ENCODE measurements at places on chromosomes 7 and 10. TPM values are rescaled to one million over a fixed set of nuclear protein-coding genes. Genes with fewer than 3 reads are reported as not detected.

DNA sequence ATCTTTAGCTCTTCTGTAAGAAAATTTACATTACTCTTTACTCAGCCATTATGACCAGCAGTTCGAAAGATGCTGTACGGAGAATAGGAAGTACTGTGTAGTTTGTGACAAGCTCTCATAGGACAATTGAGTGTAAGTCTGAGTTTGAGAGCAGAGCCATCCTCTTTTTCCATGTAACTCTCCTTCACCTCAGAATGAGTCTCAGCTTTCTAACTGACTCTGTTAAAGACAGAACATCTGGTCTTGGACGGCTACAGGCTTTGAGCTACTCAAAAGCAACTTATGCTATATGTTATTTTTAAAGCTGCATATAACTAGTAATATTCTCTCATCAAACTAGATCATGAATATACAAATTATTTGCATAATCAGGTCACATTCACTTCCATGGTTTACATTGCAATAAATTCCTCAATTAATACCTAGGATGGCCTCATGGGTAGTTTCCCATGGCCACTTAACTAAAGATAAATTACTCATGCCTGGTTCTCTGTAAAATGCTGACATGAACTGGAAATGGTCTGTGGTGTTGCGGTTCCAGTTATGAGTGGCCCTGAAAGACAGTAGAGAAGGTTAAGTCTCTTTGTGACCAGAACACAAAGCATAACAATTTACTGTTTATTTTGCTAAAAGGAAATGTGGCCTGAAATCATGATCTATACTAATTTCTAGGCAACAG is 358.7 kb downstream of the PHF14 start:
- H3K4me1 ChIP-seq, result no peaks in the 10 kb centered on the region
- H3K36me3 ChIP-seq, result no peaks in the 10 kb centered on the region
- H3K4me3 ChIP-seq, result no peak overlapping the region
- H3K27me3 ChIP-seq, result no peaks in the 10 kb centered on the region
- DNase-seq, result no peak

GRCh38 chr7:47521816-47522561 is 59.9 kb downstream of the TNS3 start:
- H3K36me3 ChIP-seq, result peaks cover 28% of the 10 kb centered on the region
- H3K4me1 ChIP-seq, result peaks cover 30% of the 10 kb centered on the region
- H3K27me3 ChIP-seq, result no peaks in the 10 kb centered on the region
- H3K27ac ChIP-seq, result no peak overlapping the region
- no peak overlapping the region for H3K4me3 ChIP-seq
- no peak for DNase-seq

DNA sequence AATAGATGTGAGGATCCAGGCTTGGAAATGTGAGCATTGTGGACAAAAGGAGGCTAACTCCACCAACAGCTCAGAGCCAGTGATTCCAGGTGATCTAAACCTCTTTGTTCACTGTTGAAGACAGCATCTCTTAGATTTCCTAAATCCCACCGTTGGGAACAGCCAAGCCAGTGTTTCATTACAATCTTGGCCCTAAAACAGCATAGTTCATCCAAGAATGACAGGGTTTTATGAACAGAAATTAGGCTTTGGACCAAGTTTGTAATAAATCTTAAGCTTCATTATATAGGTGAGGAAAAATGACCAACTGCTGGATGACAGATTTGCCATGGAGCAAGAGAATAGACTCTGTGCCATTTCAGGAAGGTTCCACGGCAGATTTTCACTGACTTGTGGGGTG is 65.8 kb downstream of the MTURN start:
- H3K4me3 ChIP-seq, result no peak overlapping the region
- H3K27ac ChIP-seq, result no peak overlapping the region
- no peaks in the 10 kb centered on the region for H3K27me3 ChIP-seq
- no peaks in the 10 kb centered on the region for H3K36me3 ChIP-seq
- DNase-seq, result no peak
- no peaks in the 10 kb centered on the region for H3K4me1 ChIP-seq

GRCh38 chr10:88270061-88270808 is 312.9 kb downstream of the RNLS start:
- H3K4me3 ChIP-seq, result no peak overlapping the region
- no peak overlapping the region for H3K27ac ChIP-seq
- peaks cover 27% of the 10 kb centered on the region for H3K4me1 ChIP-seq

DNA sequence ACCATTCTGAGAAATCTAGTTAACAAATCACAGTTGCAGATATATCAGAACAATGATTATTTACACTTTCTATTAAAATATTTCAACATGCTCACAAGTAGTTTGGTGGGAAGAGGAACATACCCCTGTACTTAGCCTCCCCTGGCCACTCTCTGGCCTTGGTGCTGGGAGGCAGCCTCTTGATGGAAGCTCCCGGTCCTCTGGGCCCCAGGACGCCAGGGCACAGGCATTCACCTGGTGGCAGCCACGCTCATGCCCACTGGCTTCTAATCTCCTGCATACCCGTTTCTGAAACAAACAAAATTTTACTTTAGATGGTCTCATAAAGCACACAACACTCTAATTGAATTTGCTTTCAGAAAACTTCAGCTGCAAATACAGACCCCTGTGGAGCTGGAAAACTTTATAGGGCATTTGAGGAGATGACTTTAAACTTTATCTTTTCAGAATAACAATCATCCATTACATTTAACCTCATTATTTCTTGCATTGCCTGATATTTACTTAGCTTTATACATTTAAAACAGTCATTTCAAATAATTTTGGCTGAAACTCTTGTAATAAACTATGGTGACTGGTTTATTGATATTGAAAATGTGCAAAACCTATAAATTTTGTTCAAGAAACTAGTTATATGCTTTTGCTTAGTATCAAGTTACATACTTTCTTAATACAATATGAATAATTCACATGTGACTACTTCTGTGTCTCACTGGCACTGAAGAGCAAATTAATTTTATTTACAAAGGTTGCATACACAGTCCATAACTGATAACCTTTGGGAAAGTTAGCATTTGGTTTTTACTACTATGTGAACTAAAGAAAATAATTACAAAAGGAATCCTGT is 30.8 kb downstream of the C10orf143 start:
- H3K27ac ChIP-seq, result no peak overlapping the region
- no peak overlapping the region for H3K4me3 ChIP-seq
- H3K27me3 ChIP-seq, result no peaks in the 10 kb centered on the region
- H3K36me3 ChIP-seq, result no peaks in the 10 kb centered on the region
- H3K4me1 ChIP-seq, result no peaks in the 10 kb centered on the region

DNA sequence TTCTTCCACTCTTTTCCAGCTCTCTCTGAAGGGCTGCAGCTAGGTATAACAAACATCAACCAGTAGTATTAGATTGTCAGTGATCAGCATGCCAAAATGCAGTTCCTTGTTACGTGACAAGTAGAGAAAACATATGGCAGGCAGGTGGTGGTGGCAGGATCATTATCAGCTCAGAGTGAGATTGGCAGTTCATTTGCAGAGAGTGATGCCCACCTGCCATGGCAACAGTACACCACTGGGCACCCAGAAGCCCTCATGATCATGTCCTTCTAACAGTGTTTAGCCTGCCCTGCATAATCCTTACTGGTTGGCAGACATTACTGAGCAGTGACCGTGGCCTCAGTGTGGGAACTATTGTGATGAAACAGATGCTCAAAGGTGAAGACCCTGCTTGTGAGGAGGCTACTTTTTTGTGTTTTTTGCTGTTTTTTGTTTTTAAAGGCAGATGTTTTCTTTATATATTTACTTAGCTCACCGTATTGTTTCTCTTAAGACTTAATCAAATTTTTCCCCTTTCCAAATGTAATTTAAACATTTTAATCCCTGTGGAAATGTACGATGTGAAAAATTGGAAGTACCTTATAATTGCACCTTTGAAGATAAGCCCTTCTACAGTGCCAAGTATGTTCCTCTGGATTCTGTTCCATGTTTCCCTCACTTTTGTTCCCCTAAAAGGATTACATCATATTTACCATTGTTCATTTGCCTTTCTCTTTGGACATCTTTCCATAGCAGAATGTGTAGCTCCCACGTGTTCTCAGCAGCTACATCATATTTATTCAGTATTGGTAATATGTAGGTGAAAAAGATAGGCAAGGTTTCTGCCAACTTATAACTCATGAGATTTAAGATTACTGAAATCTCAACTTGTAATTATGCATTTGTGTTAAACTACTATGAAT is 179.6 kb downstream of the SND1 start:
- no peak overlapping the region for H3K27ac ChIP-seq
- H3K36me3 ChIP-seq, result no peaks in the 10 kb centered on the region
- no peaks in the 10 kb centered on the region for H3K4me1 ChIP-seq

DNA sequence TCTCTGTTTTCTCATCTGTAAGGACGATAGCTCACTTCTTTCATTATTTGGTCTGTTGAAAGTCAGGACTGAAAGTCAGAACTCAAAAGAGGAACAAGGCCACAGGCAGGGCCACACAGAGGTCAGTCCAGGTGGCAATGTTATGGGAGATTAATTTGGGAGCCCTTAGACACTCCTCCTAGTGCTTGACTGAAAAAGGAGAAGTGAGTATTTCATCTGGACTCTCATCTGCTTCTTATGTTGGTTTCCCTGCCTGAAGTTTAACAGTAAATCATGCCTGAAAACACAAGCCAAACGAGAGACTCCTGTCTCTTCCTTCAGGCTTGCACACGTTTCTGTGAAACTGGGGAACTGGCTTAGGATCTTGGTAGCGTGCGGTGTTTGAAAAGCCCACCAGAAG is 248.5 kb downstream of the BUB3 start:
- no peaks in the 10 kb centered on the region for H3K4me1 ChIP-seq
- H3K36me3 ChIP-seq, result no peaks in the 10 kb centered on the region
- DNase-seq, result no peak
- no peaks in the 10 kb centered on the region for H3K27me3 ChIP-seq

- H3K27me3 ChIP-seq, result no peaks in the 10 kb centered on the region
- H3K27ac ChIP-seq, result peak overlapping the region; percentile 78
- peaks cover 38% of the 10 kb centered on the region for H3K4me1 ChIP-seq
- H3K36me3 ChIP-seq, result no peaks in the 10 kb centered on the region
Measured at GRCh38 chr7:37342688-37343471, 105.8 kb downstream of the ELMO1 start.

DNA sequence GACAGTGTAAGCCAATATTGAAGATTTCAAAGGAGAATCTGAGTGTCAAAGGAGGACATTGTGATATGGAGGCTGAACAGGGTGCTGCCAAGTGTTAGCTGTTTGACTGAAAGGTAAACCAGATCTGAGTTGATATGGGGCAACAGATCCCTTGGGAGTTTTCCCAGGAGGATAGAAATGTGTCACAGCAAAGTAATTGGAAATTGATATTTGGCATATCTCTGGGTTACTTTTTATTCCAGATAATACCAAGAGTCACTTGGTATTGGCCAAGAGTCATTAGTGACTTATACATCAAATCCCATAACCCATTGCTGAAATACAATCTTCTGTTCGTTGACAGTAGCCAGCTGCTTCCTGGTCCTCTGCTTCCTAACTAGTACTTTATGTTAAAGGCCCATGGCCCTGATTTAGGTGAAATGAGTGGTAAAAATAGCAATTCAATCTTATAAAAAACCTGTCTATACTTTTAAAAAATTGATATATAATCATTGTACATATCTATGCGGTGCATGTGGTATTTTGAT is 922.9 kb downstream of the LRMDA start:
- no peak overlapping the region for H3K27ac ChIP-seq
- no peaks in the 10 kb centered on the region for H3K36me3 ChIP-seq
- DNase-seq, result no peak

DNA sequence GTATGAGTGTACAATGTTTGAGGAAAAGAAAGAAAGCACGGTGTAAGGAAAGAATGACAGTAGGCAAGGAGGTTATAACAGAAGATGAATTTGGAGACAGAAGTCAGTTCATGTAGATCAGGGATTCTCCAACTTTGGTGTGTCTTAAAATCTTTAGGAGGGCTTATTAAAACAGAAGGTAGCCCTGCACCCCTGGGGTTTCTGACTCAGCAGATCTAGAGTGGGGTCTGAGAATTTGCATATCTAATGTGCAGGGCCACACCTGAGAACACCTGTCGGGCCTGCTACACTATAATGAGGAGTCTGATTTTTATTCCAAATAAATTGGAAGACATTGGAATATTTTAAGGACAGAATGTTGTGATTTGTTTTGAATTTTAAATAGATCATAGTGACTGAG is 120.6 kb downstream of the RNF133 start:
- H3K27ac ChIP-seq, result no peak overlapping the region
- H3K36me3 ChIP-seq, result peaks cover 15% of the 10 kb centered on the region
- DNase-seq, result no peak
- H3K27me3 ChIP-seq, result no peaks in the 10 kb centered on the region
- H3K4me3 ChIP-seq, result no peak overlapping the region

Gene NUTM2E
- total RNA-seq, result not detected

Gene CAMK2B
- 0.30 TPM for total RNA-seq

Gene TSPAN13
- 120 TPM for total RNA-seq

Gene AGMO
- not detected for total RNA-seq

Data from lower lobe of right lung (tissue), 2 donors.